Activated B cell treated with CpG ODN at 0.5 μM for 24 hours (primary cell): ENCODE measurements at places on chromosomes 4 and X. TPM values are rescaled to one million over a fixed set of nuclear protein-coding genes. Genes with fewer than 3 reads are reported as not detected.

DNA sequence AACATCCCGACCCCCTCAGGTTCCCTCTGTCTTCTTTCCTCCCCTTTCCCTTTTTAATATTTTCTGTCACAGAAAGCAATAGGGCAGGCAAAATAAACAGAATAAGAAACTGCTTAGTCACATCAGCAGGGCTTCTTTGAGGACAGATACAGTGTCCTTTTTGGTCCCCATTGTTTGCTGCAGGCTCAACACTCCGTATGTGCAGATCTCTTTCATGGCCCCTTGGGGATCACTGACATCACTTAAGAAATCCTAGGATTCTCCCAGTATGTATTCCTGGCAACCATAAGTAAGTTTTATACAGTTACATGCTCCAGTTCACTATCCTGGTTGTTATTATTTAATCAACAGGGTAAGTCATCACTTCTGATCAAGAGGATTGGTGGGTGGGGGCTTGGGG is 448.0 kb downstream of the NKX6-1 start:
- H3K27me3 ChIP-seq, result no peaks in the 10 kb centered on the region
- no peak overlapping the region for H3K27ac ChIP-seq
- H3K4me3 ChIP-seq, result no peak overlapping the region

Gene DMD
- 18.5 and 22.9 TPM in 2 replicates for total RNA-seq

GRCh38 chr4:10030972-10031667 is 9.8 kb upstream of the SLC2A9 start:
- no peak overlapping the region for H3K4me3 ChIP-seq
- no peak for DNase-seq
- no peaks in the 10 kb centered on the region for H3K36me3 ChIP-seq

- H3K4me3 ChIP-seq, result no peak overlapping the region
- H3K4me1 ChIP-seq, result no peaks in the 10 kb centered on the region
- no peak overlapping the region for H3K27ac ChIP-seq
- no peak for DNase-seq
- no peaks in the 10 kb centered on the region for H3K27me3 ChIP-seq
- no peaks in the 10 kb centered on the region for H3K36me3 ChIP-seq
These were observed 32.5 kb downstream of the TSPAN5 start for GRCh38 chr4:98625920-98626319.

GRCh38 chrX:69117876-69118526 is 47.3 kb downstream of the PJA1 start:
- no peaks in the 10 kb centered on the region for H3K27me3 ChIP-seq
- no peak for DNase-seq
- no peak overlapping the region for H3K4me3 ChIP-seq

- no peaks in the 10 kb centered on the region for H3K27me3 ChIP-seq
- no peaks in the 10 kb centered on the region for H3K4me1 ChIP-seq
- H3K4me3 ChIP-seq, result no peak overlapping the region
- DNase-seq, result no peak
These were observed 13.2 kb upstream of the KCNE5 start for GRCh38 chrX:109638158-109638557.

- no peak for DNase-seq
- no peaks in the 10 kb centered on the region for H3K36me3 ChIP-seq
- H3K27me3 ChIP-seq, result no peaks in the 10 kb centered on the region
These were observed 778.1 kb upstream of the GRID2 start for GRCh38 chr4:91525621-91526020.
